ENCODE measurements at places on chromosomes 3 and 15.

- DNase-seq = no peak
Measured at GRCh38 chr3:124207077-124207476, 215.2 kb upstream of the ROPN1 start.

GRCh38 chr15:76195506-76196268, 115.6 kb downstream of the ETFA start:
- no peak for DNase-seq

GRCh38 chr3:39103324-39103693, 4.1 kb downstream of the GORASP1 start:
- DNase-seq = no peak

GRCh38 chr15:98845138-98845884, 162.3 kb downstream of the PGPEP1L start:
- DNase-seq = no peak

- DNase-seq = no peak
Measured at GRCh38 chr15:87227846-87228245, 1028.7 kb downstream of the NTRK3 start.

- DNase-seq = no peak
Measured at GRCh38 chr15:39376371-39376909, 204.4 kb upstream of the THBS1 start.

DNA sequence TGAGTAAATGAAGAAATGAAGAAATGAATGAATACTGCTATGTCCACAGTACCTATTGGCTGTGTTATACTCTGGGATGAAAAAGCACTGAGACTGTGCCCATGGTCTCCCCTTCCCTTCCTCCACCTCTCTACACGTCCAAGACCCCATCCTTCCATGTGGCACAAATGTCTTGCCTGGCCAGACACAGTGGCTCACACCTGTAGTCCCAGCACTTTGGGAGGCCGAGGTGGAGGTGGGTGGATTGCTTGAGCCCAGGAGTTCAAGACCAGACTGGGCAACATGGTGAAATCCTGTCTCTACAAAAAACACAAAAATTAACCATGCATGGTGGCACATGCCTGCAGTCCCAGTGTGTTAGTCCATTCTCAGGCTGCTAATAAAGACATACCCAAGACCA, 200.1 kb downstream of the FAM43A start:
- no peak for DNase-seq

DNA sequence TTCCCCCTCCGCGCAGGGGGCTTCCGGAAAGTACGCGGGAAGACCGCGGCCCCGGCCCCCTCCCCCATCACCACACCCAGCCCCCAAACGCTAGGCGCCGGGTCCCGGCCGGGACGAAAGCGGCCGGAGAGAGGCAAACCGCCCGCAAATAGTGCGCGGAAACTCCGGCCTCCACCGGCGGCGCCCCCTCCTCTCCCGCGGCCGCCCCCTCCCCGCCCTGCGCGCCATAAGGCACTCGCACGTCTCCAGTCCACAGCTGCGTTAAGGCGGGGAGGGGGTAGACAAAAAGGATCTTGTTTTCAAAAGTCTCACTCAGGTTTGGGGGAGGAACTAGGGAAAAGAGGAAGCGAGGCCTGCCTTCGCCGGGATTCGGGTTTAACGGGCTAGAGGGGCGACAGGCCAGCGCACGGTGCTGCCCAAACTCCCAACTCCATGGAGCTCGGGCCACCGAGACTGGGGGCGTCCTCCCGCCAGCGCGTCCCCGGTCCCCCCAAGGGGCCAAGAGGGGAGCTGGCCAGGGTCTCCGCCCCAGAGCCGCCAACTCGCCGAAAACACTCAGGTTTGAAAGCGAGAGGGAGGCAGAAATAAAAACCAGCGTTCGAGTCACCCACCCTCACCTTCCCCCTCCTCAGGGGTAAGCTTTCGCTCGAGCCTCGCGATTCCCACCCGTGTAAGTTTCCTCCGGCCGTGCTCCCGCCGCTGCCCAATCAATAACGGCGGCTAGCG, 1.8 kb downstream of the ANP32A start:
- DNase-seq = peak; percentile 46

- DNase-seq = no peak
Measured at GRCh38 chr3:61606196-61606595, 44.8 kb downstream of the PTPRG start.

DNA sequence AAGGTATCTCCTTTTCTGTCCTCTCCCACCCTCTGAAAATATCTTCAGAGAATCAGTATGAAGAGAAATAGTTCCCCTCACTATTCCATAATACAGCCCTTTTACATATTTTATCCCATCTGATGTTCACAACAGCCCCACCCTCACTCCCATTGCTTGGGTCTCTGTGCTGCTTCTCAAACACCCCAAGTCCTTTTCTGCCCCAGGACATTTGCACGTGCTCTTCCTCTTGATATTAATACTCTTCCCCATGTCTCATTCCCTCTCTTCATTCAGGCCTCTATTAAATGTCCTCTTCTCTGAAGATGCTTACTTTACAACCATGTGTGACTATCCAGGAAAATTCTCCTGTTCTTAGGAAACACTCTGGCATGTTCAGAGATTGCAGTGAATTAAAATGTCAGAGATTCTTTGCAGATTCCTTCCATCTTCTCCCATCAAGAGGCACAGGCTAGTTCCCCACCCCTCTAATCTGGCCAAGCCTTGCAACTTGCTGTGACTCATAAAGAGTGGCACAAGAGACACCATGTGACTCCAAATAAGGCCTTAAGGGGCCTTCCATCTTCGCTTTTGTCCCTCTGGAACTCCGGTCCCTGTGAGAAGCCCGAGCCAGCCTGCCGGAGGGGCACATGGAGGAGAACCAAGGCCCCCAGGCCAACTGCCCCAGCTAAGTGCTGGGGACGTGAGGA, 128.5 kb downstream of the CHSY1 start:
- DNase-seq = no peak

- DNase-seq = no peak
Measured at GRCh38 chr3:188001093-188001492, 152.9 kb upstream of the LPP start.

- DNase-seq = no peak
Measured at GRCh38 chr3:13843351-13843750, 36.5 kb downstream of the WNT7A start.

DNA sequence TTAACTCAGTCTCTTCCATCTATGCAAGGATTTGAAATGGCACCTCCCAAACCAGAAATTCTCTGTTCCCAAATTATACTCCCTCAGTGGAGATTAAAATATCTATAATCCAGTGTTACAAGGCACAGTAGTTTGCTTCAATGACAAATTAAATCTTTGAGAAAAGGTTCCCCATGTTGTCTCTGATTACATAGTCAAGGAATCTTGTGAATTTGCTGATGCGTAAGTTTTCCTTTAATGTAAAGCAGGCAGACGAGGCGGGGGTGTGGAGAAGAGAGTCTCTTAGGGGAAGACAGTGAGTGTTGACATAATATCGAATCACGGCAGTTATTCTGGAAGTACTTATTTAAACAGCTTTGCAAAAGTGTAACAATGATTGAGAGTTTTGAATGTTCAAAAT, 236.4 kb upstream of the RARB start:
- no peak for DNase-seq

DNA sequence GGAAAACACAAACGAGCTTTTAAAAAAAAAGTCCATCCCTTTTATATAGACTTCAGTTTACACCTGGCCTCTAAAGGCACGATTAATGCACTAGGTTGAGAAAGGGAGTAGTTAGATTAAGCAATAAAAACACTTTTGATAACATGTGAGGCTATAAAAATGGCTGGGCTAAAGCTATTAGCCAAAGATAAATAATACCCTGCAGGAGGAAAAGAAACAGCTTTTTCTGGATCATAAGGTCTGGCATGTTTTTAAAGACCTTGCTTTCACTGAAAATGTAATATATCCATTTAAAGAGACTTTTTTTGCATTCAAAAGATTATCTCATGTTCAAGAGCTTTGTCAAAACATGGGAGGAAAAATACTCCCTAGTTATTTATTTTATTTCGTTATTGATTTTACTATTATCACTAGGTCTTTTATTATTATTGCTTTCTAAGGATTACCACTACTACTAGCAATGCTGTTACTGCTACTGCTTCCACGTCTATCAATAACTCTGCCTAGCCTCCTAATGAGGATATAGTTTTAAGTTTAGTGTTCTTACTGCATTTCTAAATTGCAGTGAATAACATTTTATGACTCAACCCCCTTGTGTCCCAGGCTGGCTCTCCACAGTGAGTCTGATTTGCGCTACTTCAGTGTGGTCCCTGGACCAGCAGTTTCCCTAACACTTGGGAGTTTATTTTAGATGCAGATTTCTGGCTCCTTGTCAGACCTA, 93.4 kb downstream of the THRB start:
- DNase-seq = no peak

- no peak for DNase-seq
Measured at GRCh38 chr15:33569036-33569435, 258.3 kb downstream of the RYR3 start.

GRCh38 chr3:10502185-10502880, 3.1 kb downstream of the ATP2B2 start:
- DNase-seq = no peak

DNA sequence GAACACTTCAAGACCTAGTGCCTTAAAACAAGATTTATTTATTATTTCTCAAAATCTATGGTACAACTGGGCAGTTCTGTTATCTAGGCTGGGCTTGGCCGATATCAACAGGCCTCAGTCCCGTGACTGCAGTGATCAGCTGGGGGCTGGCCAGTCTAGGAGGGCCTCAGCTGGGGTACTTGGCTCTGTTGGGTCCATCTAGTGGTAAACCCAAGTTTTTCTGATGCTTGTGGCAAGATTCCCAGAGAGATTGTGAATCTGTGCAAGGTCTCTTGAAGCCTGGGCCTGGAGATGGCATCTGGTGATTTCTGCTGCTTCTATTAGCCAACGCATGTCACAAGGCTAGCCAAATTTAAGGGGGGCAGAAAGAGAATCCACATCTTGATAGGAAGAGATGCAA, 482.4 kb upstream of the SGO1 start:
- DNase-seq = no peak

GRCh38 chr3:116449546-116450350, 4.5 kb upstream of the LSAMP start:
- no peak for DNase-seq

- DNase-seq = no peak
Measured at GRCh38 chr3:117801912-117802239, 1092.3 kb downstream of the TUSC7 start.

GRCh38 chr3:124587053-124587408, 143.2 kb upstream of the UMPS start:
- DNase-seq = no peak

DNA sequence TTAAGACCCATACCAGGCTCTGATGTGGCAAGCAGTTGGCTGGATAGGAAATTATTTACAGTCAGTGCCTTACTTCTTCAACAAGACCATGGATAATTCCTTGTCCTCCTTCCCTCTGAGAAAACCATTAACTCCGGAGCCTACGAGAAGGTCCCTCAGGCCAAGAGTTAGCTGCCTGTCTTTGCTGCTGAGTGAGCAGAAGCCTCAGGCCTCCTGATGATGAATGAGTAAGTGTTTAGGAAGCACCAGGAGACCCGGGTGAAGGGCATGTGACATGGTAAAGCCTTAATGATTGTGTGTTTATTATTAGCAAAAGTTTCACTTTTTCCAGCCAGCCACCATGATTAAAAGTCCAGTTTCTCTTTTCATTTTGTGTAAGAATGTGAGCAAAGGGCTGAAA, 174.9 kb upstream of the TOPAZ1 start:
- DNase-seq = no peak

DNA sequence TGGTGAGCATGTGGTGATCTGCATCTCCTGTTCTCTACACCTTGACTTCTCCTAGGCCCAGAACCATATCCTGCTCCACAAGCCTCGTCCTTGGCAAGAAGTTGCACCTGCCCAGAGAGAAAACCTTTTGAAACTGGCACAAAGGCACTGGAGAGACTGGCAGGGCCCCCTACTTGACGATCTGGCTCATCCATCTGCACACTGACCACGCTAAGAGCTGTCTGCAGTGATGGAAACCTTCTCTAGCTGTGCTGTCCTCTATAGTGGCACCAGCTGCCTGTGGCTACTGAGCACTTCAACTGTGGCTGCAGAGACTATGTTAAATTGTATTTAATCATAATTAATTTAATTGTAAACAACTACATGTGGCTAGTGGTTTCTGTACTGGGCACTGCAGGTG, 26.2 kb upstream of the SRP14 start:
- DNase-seq = no peak

DNA sequence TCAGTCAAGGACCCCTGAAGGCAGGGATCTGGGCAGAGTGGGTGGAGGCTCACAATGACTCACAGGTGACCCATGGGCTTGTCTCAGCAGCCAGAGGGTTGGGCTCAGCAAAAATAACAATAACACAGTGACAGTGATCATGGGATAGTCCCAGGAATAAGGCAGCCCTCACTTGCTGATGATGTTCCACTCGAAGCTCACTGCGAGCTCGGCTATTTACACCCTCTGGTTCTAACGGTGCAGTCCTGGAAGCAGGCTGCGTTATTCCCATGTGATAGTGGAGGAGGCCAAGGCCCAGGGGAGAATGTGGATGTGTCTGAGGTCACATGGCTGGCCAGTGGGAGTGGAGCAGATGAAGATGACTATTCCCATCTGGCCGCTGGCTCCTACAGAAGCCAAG, 16.2 kb downstream of the CCDC33 start:
- DNase-seq = no peak

DNA sequence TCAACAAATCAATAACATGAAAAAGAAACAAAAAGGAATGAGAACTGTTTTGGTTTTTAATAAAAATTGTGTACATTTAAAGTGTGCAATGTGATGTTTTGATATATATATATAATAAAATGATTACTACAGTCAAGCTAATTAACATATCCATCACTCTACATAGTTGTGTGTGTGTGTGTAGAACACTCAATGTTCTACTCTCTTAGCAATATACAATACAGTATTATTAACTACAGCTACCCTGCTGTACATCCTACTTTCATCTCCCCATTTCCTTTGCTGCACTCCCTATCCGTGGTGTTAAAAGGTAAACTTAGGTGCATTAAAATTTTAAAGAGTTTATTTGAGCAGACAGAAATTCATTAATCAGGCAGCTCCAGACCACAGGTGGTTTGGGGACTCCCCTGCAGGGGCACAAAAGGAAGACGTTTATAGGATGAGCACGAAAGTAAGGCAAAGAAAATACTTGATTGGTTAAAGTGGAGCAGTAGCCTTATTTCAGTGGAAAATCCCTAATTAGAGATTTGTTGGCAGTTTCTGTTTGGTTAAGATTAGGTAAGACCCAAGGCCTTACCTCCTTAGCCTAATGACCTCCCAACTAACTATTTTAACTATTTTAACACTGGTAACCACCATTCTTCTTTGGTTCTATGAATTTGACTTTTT, 61.8 kb upstream of the SNRK start:
- no peak for DNase-seq

DNA sequence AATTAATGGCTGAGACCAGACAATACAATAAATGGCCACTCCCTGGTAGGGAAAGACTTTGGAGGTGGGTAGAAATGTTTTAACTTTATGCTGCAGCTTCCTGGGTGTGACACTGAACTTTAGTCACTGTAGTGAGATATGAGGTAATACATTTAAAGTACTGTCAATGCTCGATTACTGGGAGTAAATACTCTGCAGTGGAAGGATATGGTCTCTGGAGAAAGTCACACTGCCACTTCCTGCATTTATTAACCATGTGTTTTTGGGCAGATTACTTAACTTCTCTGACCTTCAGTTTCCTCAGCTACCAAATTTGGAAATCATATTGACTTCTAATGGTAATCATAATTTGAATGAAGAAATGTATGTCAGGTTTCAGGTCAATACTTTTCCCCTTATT, 317.1 kb upstream of the TGFBR2 start:
- DNase-seq = no peak
